Lower lobe of right lung (tissue), 2 donors: ENCODE measurements at places on chromosomes 3 and 15.

DNA sequence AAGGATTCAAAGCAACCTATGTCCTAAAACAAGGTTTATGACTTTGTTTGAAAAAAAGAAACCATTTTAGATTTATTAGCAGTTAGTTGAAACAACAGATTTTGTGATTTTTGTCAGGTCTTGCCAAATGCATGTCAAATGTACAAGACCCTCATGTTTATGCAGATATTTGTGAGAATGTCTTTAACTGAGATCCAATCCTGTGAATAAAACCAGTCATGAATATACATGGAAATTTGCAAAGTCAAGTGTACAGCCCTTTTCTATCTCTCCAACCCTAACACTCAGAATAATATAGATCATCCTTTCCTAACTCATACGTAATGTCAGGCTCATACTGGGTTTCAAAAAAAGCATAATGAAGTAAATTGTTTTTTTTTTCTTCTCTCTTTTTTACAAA is 76.4 kb downstream of the DUT start:
- no peaks in the 10 kb centered on the region for H3K27me3 ChIP-seq
- H3K4me3 ChIP-seq, result no peak overlapping the region
- H3K27ac ChIP-seq, result no peak overlapping the region

GRCh38 chr3:73203101-73203500 is 141.6 kb downstream of the EBLN2 start:
- no peak overlapping the region for H3K4me3 ChIP-seq
- H3K27ac ChIP-seq, result no peak overlapping the region
- H3K36me3 ChIP-seq, result no peaks in the 10 kb centered on the region
- no peak for DNase-seq
- no peaks in the 10 kb centered on the region for H3K4me1 ChIP-seq

DNA sequence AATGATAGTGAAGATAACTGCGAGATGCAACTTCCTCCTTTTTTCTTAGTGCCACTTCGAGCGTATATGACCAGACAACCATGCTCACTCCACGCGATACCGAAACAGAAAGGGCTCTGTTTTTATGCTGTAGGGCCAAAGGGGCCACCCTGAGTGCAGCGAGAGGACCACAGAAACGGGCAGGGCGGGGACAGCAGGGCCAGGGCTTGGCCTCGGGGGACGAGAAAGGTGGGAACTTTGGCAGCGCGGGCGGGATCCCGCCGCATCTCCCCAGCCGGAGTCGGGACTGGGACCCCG is 483 bp downstream of the VPS13C start:
- H3K36me3 ChIP-seq, result no peaks in the 10 kb centered on the region
- peak; percentile 69 for DNase-seq
- H3K27ac ChIP-seq, result peak overlapping the region; percentile 98
- H3K4me3 ChIP-seq, result peak overlapping the region; percentile 96
- peaks cover 42% of the 10 kb centered on the region for H3K4me1 ChIP-seq

DNA sequence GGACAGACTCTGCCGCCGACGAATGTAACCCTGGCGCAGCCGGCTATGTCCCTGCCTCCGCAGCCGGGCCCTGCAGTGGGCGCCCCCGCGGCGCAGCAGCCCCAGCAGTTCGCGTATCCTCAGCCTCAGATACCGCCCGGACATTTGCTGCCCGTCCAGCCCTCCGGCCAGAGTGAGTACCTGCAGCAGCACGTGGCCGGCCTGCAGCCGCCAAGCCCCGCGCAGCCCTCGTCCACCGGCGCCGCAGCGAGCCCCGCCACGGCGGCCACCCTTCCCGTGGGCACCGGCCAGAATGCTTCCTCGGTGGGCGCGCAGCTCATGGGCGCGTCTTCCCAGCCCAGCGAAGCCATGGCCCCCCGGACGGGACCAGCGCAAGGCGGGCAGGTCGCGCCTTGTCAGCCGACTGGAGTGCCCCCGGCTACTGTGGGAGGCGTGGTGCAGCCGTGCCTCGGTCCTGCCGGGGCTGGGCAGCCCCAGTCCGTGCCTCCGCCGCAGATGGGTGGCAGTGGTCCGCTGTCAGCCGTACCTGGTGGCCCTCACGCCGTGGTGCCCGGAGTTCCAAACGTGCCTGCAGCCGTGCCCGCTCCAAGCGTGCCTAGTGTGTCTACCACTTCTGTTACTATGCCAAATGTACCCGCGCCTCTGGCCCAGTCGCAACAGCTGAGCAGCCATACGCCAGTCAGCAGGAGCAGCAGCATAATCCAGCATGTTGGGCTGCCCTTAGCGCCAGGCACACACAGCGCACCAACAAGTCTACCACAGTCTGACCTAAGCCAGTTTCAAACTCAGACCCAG is 2.4 kb downstream of the TSC22D2 start:
- peak; percentile 71 for DNase-seq
- peaks cover 37% of the 10 kb centered on the region for H3K4me1 ChIP-seq
- no peaks in the 10 kb centered on the region for H3K27me3 ChIP-seq
- H3K36me3 ChIP-seq, result no peaks in the 10 kb centered on the region
- H3K27ac ChIP-seq, result peak overlapping the region; percentile 99
- H3K4me3 ChIP-seq, result peak overlapping the region; percentile 88

GRCh38 chr15:40278026-40278425 is 4.8 kb downstream of the ANKRD63 start:
- DNase-seq, result no peak
- peaks cover 53% of the 10 kb centered on the region for H3K27me3 ChIP-seq
- H3K4me3 ChIP-seq, result no peak overlapping the region

GRCh38 chr3:111712294-111713167 is 117.4 kb upstream of the ZBED2 start:
- no peaks in the 10 kb centered on the region for H3K36me3 ChIP-seq
- H3K27me3 ChIP-seq, result no peaks in the 10 kb centered on the region
- H3K4me3 ChIP-seq, result no peak overlapping the region
- no peaks in the 10 kb centered on the region for H3K4me1 ChIP-seq
- no peak for DNase-seq

GRCh38 chr3:29408676-29409075 is 127.8 kb downstream of the RBMS3 start:
- H3K27me3 ChIP-seq, result no peaks in the 10 kb centered on the region
- no peak for DNase-seq
- peaks cover 12% of the 10 kb centered on the region for H3K4me1 ChIP-seq
- H3K27ac ChIP-seq, result no peak overlapping the region
- no peak overlapping the region for H3K4me3 ChIP-seq

- no peak overlapping the region for H3K27ac ChIP-seq
- no peaks in the 10 kb centered on the region for H3K36me3 ChIP-seq
- DNase-seq, result no peak
These were observed 8.7 kb upstream of the MCCC1 start for GRCh38 chr3:183108001-183108449.

DNA sequence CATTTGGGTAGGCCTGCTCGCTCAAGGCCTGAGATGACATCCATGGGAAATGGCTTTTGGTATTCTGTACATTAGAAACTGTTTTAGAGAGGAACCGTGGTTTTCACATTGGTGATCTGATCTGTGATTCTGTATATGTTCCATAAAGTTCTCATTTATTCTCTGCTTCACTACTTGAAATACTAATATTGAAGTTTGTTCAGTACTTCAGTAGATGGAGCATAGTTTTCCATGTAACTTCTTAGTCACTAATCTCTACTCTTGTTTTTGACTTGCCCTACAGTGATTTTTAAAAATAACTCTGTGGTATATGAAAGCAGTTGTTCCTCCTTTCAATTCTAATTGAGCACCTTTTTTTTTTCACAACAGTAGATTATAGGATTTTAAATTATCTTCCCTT is 66.5 kb downstream of the MBNL1 start:
- no peak overlapping the region for H3K27ac ChIP-seq
- peaks cover 66% of the 10 kb centered on the region for H3K4me1 ChIP-seq
- H3K36me3 ChIP-seq, result peaks cover 12% of the 10 kb centered on the region
- no peaks in the 10 kb centered on the region for H3K27me3 ChIP-seq
- DNase-seq, result no peak

- no peak overlapping the region for H3K4me3 ChIP-seq
- H3K4me1 ChIP-seq, result no peaks in the 10 kb centered on the region
- DNase-seq, result no peak
- peaks cover 7% of the 10 kb centered on the region for H3K27me3 ChIP-seq
These were observed 51.7 kb downstream of the TAFA4 start for GRCh38 chr3:68880632-68881031.

DNA sequence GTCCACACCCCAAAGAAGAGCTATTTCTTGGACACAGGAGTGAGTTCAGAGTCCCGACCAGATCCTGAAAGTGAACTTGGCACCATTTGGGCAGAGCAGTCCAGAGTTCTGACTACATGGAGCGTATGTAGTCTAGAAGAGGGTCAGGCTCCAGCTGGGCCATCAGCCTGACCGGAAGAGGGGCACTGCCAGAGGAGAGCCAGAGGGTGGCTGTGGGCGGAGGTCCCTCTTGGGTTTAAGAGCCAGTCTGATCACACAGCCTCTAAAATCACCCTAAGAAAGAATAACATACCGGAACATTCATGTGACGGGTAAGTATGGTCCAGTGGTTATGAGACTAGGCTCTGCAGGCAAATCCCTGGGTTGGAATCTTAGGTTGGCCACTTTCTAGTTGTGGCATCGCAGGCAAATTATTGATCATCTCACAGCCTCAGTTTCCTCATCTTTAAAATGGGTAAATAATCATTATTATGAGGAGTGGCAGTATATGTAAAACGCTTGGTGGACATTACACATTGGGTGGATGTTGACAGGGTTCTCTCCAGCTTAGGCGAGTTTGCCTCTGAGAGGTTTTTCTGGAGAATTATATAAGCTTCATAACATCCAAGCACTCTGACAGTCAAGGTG is 2.1 kb upstream of the RAP2B start:
- no peaks in the 10 kb centered on the region for H3K27me3 ChIP-seq
- peak overlapping the region; percentile 96 for H3K27ac ChIP-seq
- no peak for DNase-seq
- H3K36me3 ChIP-seq, result no peaks in the 10 kb centered on the region

DNA sequence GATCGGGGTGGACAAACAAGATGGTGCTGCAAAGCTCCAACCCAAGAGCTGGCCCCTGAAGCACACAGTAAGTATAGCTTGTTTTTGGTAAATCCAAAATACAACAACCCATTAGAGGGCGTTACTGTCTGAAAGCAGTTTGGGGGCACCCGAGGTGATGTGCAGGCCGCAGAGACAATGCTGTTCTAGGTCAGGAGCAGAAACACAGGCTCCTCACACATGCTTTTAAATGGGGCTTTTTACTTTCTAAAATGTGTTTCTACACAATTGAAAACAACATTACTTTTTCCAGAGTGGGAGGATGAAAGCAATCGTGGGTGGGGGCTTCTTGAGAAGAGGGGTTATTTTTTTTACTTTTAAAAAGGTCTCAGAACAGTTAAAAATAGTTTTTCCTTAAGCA is 1029.3 kb upstream of the CFAP20DC start:
- no peak for DNase-seq
- no peak overlapping the region for H3K27ac ChIP-seq
- no peaks in the 10 kb centered on the region for H3K36me3 ChIP-seq
- H3K4me1 ChIP-seq, result no peaks in the 10 kb centered on the region
- no peaks in the 10 kb centered on the region for H3K27me3 ChIP-seq
- H3K4me3 ChIP-seq, result no peak overlapping the region
